ENCODE measurements at places on chromosomes 11 and 22.

DNA sequence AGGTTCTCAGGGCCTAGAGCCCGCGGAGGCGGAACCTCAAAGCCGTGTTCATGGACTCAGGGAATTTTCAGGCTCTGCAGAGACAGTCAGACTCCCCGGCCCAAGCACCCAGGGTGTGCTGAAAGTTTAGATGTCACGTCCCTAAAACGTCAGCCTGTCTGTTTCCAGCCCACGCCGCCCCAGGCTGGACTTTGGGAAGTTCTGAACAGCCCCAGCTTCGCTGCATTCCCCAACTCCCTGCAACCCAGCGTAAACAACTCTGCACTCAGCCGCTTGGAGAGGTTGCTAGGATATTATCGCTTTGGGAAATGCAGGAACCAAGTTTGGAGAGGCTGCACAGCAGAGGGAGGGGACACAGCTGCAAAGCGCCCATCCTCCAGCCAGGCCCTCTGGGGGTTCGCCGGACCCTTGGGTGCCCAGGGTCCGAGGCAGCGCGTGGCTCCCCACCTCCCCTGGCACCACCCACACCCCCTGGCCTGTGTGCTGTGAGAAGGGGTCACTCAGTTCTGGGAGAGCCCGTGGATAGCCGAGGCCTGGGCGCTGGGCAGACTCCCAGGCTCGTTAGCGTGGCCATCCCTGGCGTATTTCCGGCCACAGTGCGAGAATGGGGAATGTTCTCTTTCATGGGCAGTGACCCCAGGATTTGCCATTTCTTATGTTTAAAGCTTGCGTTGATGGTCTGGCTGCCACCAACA, 120.5 kb upstream of the FGF3 start:
- DNase-seq = no peak

DNA sequence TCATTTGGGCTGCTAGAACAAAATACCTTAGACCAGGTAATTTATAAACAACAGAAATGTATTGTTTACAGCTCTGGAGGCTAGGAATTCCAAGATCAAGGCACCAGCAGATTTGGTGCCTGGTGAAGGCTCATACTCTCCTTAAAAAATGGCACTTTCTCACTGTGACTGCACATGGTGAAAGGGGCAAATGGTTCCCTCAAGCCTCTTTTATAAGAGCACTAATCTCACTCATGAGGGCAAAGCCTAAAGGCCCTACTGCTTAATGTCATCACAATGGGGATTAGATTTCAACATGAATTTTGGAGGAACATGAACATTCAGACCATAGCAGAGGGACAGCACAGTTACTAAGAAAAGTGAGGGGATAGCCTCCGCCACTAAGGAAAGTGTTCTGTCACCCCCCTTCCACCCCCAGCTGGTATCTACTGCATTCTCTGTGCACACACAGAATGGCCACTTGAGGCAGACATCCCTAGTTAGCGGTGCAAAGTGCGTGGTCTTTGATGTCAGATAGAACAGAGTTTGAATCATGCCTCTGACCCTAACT, 47.2 kb upstream of the CEP295 start:
- no peak for DNase-seq

DNA sequence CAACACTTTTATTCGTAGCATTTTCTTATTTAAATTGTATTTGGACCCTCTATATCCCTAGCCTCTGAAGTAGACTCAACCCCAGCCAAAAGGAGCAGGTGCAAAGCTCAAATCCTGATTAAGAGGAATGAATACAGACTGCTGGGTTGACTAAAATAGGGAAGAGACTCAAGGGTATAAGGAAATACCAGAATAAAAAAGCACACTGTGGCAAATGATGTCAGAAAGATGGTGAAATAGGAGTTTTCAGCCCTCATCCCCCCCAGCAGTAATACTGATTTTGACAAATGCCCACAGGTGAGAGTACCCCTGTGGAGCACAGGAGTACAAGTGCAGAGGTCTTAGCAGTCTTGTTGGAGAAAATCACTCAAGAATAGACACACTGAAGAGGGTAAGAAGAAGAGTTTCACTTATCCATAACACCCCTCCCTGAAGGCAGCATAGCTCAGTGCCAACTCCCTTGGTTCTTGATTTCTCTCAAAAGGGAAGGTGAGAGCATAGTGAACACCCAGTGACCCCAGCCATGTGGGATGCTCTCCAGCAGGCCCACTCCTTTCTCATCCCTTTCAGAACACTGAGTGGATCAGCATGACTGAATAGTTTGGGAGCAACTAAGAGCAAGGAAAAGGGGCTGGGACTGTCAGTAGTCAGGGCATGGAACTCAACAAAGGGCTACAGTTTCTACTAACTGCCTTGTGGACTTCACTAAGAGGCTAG, 71.7 kb downstream of the TBC1D22A start:
- DNase-seq = no peak

GRCh38 chr11:64164392-64165312, 1.3 kb downstream of the MACROD1 start:
- DNase-seq = peak; percentile 93
